Stimulated activated CD4-positive, alpha-beta T cell treated with anti-CD3 and anti-CD28 coated beads, Interleukin-12 subunit alpha, Interleukin-12 subunit beta, amount 100 ng/mL, for 48 hours (primary cell): ENCODE measurements at places on chromosomes 11 and 22.

GRCh38 chr11:80167766-80168165 is 726.9 kb upstream of the TENM4 start:
- DNase-seq = no peak

DNA sequence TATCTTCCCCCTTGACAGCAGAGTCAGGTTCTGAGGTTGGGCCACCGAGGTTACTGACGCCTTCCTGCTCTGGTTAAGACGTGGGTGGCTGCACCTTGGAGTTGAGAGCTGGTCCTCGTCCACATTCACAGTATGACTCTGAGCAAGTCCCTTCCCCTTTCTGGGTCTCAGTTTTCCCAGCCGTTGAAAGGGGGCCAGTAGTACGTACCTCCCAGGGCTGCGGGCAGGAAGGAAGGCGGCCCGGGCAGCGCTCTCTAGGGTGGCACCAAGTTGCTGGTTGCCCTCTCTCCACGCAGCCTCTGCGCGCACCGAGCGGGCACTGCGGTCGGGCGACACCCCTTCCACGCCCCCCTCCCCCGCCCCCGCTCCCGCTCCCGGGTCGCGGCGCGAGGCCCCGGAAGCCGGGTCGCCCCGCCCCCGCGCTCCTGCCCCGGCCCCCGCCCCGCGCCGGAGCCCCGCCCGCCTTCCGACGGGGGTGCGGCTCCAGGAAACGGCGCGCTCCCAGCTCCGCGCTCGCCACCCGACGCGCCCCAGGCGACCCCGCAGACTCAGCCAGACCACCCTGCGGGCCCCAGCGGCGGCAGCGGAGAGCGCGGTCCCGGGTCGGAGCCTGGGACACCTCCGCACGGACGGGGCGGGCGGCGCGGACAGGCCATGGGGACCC is at the start of gene EHBP1L1:
Gene EHBP1L1 (plus strand): TSS at position 486 of the 664 bp plus-strand sequence. CDS start 250 bp downstream, outside the sequence.
- peak; percentile 73 for DNase-seq

GRCh38 chr22:48004936-48005335 is 1242.5 kb downstream of the TBC1D22A start:
- no peak for DNase-seq

GRCh38 chr11:46801694-46802470 is 44.2 kb downstream of the CKAP5 start:
- no peak for DNase-seq

DNA sequence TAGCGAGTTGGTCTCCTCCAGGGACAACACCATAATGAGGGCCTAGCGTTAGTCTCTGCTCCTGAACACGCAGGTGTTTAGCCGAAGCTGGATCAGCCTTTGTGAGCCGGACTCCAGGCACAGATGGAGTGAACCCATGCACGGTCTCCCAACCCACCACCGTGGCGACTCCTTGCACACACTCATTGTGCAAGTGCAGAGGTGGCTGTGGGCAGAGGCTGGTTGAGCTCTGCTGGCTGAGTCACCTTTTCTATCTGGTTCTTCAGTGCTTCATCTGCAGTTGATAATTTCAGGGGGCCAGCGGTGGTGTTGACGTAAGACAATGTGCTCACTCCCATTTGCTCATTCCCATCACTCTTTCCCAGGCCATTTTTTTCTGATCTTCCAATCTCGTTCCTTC is 72.1 kb upstream of the SLC22A12 start:
- no peak for DNase-seq

DNA sequence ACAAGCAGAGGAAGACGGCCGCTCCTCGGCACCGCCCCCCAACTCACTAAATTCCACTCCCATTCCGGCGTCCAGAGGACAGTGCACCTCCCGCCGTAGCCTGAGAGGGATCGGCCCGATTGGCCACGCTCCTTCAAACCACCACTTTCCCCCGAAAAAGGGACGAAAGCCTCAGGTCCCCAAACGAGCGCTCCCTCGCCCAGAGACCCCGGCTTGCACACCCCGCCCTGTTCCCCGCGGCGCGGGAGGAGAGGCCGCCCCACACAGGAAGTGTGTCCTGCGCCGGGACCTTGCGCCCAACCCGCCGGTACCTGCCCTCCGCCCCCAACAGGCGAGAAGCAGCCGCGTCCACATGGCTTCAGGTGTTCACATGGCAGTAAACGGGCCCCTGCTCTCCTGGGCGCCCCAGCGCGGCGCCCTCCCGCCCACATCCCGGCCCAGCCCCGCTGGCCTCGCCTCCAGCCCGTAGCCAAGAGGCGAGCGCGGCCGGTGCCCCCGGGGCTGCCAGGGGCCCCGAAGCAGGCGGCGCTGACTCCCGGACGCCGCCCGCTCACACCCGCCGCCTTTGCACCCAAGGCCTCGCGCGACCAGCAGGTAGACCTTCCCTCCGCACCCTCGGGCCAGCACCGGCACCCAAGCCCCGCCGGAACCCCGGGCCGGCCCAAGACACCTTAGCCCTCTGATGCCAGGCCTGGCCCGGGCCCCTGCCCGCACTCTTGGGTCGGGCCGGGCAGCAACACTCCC is 849 bp downstream of the TCF20 start:
- peak; percentile 37 for DNase-seq

DNA sequence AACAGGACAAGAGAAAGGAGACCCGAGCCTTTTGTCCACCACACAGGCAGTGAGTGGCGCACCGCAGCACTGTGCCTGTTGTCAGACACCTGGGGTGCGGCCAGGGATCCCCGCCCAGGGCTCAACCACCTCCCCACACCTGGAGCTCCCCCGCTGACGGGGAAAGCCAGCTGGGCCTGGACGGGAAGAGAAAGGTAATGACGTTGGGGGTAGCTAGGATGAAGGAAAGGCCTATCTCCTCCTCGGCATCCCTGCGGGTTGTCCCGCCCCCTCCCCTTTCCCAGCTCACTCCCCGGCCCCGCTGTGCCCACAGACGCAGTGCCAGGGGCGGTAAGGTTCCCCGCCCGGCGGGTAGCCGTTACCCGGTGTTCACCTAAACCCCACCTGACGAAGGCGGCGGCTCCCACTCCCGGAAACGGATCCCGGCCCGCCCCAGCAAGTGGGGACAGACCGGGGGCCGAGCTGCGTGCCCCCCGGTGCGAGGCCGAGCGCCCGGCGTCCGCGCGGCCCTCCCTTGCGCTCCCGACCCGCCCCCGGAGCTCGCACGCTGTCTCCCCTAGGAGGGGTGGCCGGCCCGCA is 495 bp downstream of the HYOU1 start:
- DNase-seq = no peak

GRCh38 chr11:2213384-2213842 is 41.8 kb upstream of the TH start:
- DNase-seq = peak; percentile 12

DNA sequence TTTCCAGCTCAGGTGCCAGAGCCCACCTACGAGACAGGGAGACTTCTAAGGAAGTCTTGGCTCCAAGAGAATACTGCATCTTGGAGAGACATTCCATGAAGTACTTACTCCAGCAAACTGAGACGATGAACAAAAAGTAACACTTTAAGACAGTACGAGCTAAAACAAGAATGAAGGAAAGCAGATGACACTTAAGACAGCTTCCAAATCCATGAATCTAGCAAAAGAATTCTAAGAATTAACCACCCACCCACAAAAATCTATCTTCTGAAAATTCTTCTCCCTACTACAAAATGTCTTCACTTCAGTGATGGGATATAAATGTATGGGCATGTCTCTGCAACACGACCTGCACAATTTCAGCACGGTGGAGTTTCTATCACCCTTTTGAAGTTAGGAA is 132.9 kb downstream of the C11orf58 start:
- no peak for DNase-seq

- DNase-seq = no peak
Measured at GRCh38 chr22:30574095-30574981, at the start of gene GAL3ST1. Gene GAL3ST1 (minus strand): TSS chr22:30574665. CDS start chr22:30557392, 17,273 bp downstream.

- DNase-seq = no peak
Measured at GRCh38 chr22:19874307-19875060, 19.8 kb upstream of the GNB1L start.

- DNase-seq = no peak
Measured at GRCh38 chr11:16133867-16134266, 222.5 kb downstream of the SOX6 start.

GRCh38 chr11:108224366-108224765 is 1.5 kb downstream of the ATM start:
- no peak for DNase-seq

DNA sequence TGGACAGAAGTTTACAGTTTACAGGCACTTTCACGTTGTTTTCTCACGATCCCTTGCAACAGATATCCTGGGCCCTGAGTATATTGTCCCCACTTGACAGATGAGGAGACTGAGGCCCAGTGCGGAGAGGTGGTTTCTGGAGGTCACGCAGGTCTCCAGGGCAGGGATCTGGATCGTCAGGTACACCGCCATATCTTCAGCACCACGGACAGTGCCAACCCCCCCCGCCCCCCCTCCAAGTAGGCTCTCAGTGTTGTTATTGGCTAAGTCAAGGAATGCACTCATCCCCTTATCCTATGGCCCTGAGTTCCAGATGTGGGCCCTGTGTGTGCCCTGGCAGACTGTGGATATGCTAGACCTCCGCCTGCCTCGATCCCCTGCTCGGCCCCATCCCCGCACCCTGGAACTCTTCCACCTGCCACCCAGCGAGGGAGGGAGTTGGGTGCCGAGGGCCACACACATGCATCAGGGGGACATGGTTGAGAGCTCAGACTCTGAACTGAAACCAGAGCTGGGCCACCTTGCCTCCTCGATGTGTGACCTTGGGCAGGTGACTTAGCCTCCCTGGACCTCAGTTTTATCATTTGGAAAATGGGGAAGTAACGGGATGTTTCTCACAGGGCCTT is 37.5 kb downstream of the MPPED1 start:
- no peak for DNase-seq

- no peak for DNase-seq
Measured at GRCh38 chr11:70456921-70457532, 58.7 kb downstream of the CTTN start.

GRCh38 chr11:119586181-119586580 is 142.8 kb downstream of the NECTIN1 start:
- no peak for DNase-seq

- DNase-seq = no peak
Measured at GRCh38 chr22:23803001-23803819, 16.4 kb downstream of the SMARCB1 start.

- DNase-seq = no peak
Measured at GRCh38 chr11:72732329-72732728, 19.9 kb downstream of the ARAP1 start.

GRCh38 chr11:47495011-47495855 is 46.3 kb upstream of the RAPSN start:
- DNase-seq = no peak

DNA sequence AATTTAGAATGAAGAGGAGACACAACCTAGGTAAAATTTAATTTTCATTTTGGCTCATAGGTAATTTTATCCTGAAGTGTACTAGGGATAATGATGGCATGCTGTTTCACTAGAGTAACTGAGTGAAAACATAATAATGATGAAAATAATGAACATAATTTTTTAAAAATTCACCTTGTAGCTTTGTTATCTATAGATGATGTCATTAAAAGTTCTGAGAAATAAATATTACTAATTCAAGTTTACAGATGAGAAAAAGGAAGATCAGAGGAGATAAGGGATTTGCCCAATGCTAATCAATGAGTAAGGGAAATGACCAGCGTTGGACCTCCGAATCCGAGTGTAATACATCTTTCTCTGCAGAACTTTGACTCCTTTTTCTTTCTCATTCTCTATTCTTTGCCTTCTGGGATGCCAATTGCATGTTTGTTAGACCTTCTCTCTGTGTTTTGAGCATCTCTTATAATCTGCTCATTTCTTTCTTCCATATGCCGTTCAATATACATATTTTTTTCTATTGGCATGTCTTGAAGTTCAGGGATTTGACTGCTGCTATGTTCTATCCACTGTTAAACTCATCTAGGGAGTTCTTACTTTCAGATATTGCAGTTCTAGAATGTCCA is 186.5 kb downstream of the SNX19 start:
- DNase-seq = no peak

- DNase-seq = no peak
Measured at GRCh38 chr22:45031629-45032403, 22.0 kb upstream of the PHF21B start.

DNA sequence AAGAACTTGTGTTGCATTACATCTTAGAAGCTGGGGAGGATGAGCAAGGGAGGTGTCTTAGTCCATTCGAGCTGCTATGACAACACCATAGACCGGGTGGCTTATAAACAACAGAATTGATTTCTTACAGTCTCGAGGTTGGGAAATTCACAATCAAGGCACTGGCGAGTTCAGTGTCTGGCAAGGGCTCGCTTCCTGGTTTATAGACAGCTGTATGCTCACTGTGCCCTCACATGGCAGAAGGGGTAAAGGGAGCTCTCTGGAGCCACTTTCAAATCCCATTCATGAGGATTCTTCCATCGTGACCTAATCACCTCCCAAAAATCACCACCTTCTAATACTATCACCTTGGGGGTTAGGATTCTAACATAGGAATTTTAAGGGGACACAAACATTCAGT is 150.0 kb upstream of the NECTIN1 start:
- no peak for DNase-seq

DNA sequence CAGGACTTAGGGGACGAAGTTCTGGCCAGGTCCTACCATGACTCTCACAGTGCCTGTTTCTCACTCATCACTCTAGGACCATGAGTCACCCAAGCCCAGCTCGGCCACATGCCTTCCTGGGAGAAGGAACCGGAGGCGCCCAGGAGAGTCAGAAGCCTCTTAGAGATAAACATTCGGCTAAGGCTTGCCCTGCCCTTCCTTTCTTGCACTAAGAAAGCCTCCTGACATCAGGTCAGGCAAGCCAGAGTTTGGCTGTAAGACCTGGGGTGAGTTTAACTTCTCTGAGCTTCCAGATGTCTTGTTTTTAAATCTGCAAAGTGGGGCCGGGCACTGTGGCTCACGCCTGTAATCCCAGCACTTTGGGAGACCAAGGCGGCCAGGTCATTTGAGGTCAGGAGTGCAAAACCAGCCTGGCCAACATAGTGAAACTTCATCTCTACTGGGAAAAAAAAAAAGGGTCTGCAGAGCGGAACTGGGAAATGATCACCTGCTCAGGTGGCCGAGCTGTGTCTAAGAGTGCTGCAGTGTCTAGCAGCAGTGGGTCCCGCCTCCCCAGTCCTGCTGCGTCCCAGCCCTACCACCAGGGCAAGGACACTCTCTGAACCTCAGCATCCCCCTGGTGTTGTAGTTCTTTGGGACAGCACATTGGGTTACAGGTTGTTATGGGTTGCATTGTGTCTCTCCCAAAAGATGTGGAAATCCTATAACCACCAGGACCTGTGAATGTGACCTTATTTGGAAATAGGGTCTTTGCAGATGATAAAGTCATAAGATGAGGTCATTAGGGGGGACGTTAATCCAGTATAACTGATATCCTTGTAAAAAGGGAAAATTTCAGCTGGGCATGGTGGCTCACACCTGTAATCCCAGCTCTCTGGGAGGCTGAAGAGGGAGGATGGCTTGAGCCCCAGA is 1.8 kb upstream of the CARS1 start:
- no peak for DNase-seq

DNA sequence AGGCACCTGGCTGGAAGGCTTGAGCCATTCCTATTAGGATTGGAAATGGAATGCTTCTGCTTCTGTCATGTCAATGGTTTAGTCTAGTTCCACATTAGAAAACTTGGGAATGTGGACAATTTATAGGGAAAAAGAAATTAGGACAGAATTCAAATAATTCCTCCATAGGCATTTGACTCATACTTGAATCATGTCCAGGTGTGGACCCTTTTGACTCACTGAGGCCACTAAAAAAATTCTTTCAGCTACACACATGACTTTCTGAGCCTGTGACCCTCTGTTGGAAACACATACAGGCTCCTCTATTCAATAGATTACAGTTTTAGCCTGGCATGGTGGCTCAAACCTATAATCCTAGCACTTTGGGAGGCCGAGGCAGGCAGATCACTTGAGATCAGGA is 100.5 kb downstream of the RASSF10 start:
- DNase-seq = no peak

- no peak for DNase-seq
Measured at GRCh38 chr22:27107386-27107785, 450.0 kb downstream of the MIAT start.

- no peak for DNase-seq
Measured at GRCh38 chr11:123573286-123573685, 81.1 kb downstream of the SCN3B start.
